ENCODE measurements at places on chromosomes 11 and 22.

DNA sequence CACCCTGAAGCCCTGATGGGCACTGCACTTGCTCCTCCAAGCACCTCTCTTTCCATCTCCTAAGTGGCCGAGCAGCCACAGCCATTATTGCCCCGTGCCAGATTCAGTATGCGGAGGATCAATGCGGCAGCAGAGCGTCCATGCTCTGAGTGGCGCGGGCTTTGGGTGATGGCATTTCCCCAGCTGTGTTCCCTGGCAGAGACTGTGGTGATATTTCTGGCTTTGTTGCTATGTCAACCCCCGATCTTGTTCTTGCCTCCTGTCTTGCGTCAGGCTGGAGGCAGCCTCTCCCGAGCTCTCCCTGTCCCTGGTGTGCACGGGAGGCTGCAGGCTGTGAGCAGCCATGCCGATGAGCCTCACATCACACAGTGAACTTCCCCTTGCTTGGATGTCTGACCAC lies 1018.6 kb downstream of the TBC1D22A start:
- no peak for DNase-seq

- no peak for DNase-seq
These were observed 392.5 kb downstream of the CTTN start for GRCh38 chr11:70790671-70791300.

DNA sequence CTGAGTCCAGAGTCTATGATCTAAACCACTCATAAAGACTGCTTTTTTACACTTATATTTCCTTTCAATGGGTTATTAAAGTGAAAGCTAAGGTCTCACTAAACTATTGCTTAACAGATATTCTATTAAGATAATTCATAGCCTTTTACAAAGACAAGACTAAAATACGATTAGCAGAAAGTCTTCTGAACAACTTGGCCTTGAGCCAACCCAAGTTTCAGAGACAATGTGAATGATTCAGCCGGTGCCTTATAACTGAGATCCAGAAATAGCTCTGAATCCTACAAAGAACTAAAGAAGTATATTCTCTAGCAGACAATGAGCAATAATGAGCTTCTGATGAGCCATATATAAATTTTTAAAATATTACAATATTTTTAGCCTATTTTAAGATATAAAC lies 41.5 kb upstream of the CARD18 start:
- DNase-seq = no peak

- DNase-seq = no peak
These were observed 58.9 kb downstream of the FLRT1 start for GRCh38 chr11:64094463-64095260.

DNA sequence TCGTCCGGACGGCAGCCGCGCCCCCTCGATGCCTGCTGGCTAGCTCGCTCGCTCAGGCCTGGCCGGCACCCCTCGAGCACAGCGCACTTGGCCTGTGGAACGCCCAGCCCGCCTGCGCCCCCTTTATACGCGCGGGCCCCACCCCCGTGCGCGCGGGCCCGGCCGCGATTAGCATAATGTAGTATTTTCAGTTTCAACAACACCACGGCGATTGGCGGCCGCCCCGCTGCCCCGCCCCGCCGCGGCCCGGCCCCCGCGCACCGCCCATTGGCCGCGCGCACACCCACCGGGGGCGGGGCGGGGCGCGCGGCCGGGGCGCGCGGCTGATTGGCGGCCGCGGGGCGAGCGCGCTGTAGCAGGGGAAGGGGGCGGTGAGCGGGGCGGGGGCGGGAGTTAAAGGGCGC lies at the start of gene CDKN1C:
Gene CDKN1C (minus strand): TSS at position 98 of the 404 bp plus-strand sequence. CDS start 319 bp downstream, outside the sequence.
- DNase-seq = peak; percentile 62

DNA sequence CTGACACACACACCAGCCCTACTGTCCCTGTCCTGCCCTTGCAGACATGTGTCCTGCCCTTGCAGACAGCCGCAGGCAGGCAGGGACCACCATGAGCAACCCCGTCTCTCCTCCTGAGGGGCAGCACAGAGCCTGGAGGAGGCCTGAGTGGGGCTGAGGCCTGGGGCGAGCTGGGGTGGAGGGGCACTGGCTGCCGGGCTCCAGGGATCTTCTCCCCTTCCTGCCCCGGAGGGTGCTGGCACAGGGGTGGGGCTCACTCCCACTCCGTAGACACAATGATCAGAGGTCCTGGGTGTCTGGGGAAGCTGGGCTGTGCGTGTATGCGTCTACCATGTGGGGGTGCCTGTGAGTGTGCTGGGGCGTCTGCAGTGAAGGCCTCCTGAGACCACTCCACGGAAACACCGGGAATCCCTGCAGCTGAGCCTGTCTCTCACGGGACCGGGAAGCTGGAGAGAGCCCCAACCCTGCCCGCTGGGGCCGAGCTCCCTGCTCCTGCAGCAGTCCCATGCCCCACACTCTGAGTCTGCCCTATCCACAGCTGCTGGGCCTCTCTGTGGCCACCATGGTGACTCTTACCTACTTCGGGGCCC lies 588 bp downstream of the TSPAN32 start:
- DNase-seq = no peak

- DNase-seq = no peak
These were observed 12.3 kb downstream of the EIF4ENIF1 start for GRCh38 chr22:31477329-31477728.

DNA sequence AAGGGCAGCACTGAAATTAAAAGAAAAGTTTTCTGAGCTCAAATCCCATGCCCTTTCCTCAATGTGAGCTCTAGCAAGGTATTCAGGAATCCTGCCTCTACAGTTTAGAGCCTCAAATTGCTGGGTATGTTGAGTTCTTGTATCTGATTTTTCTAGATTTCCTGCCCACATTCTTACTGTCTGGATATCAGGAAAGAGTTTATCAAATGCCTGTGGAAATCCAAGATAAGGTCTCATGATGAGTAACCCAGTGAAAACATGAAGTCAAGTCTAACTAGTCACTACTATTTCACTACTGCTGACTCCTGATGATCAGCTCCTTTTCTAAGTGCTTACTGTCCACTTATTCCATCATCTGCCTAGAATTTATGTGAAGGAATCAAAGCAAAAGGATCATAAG lies 29.8 kb downstream of the LIMK2 start:
- DNase-seq = no peak

- DNase-seq = peak; percentile 29
These were observed 61.8 kb downstream of the SLC22A12 start for GRCh38 chr11:64652586-64653387.

GRCh38 chr11:83051760-83052671 lies 19.7 kb downstream of the RAB30 start:
- no peak for DNase-seq

DNA sequence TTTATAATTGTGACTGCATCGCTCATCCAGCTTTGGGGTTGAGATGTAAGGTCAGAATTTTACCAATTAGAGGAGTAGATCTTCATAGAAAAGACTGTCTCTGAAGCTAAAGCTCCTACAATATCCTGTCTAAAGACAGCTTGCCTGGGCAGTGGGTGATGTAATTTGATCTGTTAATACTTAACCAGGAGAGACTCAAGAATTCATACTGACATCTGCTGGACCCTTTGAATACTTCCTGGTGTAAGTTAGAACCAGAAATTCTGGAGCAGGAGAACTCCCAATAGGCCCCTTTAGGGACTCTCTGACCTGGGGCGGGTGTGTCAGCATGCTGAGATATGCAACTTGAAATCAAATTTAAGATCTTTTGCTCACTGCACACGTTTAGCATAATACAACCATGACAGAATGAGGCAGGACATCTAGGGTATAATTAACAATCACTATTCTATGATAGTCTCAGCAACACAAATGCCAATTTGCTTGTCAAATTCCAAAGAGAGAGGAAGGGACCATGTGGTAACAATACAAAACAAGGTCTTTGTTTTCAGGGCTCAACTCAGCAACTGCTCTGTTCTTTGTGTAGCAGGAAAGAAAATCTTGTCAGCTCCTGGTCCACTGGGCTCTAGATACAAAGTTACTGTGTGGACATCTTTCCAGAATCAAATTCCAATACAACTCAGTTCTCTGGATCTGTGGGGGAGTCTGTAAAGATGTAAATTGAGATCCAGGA lies 143.9 kb downstream of the INSC start:
- no peak for DNase-seq

DNA sequence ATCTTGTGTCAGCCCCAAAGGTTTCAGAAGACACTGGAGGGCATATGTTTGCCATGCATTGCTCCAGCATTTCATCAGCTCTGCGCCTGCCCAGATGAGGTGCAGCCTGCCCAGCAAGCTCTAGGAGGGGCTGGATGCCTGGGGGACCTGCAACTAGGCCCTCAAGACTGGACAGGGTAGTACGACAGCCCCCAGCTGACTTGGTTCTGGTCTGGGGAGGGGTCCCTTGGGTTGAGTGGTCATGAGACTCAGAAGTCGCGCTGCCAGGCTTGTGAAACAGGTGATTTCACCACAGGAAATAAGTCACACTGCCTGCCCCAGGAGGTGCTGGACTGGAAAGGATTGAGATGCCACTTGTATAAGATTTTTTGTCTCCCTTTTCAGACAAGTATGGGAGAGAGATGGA lies 23.4 kb downstream of the TPBGL start:
- DNase-seq = no peak

DNA sequence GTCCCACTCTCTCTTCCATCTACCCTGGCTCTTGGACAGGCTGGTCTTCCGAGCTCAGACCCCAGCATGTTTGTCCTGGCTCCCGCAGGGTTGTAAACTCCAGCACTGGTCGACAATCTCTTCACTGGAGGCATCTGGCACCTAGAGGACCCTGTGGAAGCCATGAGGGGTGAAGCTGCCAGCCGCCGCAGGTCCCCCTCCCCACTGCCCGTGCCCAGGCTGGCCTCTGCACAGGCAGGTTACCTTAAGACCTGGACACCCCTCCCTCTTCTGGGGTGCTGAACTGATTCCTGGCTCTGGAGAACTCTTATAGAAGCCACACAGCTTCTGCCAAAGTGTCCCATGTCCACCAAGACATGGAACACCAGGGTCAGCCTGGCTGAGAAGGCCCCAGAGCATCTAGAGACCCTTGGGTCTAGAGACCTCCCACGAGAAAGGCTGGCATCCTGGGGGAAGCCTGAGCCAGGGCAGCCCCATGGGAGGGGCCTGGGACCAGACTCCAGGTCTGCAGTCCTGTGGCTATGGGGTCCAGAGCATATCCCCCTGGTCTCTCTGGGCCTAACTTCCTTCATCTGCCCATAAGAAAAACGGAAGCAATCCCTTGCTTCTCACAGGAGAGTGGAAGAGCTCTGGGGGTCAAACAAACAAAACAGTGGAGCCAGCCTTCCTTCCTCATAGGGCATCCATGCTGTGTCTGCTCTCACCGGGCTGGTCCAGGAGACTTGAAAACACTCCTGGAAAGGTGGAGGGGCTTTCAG lies 30.6 kb downstream of the LMO1 start:
- no peak for DNase-seq

DNA sequence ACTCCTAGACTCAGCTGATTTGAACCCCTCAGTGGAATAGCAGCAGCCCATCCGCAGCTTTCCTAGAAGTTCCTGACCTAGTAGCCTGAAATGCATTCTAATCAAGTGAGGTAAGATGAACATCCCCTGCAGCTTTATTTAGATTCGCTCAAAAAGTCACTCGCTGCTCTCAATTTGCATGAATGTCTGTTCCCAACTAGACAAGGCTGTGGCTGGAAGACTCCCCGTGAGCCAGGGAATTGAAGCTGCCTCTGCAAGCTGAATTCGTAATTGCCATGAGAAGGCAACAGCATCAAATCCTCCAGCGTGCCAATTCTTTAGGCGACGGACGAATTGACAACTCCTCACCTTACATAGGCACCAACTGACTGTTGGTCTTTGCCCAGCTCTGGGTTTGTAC lies 17.1 kb upstream of the SCN3B start:
- no peak for DNase-seq

DNA sequence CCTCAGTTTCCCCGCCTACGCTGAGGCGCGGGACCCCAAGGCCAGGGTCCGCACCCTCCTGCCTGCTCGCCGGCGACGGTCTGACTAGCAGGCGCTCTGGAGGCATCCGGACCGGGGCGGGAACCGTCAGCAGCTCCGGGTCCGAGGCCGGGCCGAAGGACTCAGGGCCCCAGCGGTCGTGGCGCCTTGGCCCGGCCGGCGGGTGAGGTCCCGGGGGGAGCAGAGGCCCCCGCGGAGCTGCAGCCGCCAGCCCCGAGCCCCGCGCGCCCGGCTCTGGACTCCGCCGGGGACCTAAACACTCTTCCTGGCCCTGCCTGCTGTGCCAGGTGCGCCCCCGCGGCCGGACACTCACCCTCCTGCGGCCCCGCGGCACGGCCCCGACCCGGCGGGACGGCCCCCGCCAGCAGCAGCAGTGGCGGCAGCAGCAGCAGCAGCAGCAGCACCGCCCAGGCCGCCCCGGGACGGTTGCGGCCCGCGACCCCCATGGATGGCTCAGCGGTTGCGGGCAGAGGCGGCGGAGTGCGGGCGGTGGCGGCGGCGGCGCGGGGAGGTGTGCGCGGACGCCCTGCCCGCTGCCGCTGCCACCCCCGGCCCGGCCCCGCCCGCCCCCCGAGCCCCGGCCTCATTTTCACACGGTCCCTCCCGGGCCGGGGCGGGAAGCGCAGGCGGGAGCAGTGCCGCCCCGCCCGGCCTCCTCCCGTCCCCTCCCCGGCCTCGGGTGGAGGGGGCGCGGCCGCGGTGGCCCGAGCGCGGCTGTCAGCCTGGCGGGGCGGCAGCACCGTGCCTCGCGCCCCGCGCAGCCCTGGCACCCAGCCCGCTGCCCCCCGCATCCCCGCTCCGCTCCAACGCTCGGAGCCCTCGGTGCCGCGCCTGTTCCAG lies at the start of gene SCUBE2:
Gene SCUBE2 (minus strand): TSS at position 556 of the 879 bp plus-strand sequence. CDS start 71 bp downstream, at position 485.
- no peak for DNase-seq

DNA sequence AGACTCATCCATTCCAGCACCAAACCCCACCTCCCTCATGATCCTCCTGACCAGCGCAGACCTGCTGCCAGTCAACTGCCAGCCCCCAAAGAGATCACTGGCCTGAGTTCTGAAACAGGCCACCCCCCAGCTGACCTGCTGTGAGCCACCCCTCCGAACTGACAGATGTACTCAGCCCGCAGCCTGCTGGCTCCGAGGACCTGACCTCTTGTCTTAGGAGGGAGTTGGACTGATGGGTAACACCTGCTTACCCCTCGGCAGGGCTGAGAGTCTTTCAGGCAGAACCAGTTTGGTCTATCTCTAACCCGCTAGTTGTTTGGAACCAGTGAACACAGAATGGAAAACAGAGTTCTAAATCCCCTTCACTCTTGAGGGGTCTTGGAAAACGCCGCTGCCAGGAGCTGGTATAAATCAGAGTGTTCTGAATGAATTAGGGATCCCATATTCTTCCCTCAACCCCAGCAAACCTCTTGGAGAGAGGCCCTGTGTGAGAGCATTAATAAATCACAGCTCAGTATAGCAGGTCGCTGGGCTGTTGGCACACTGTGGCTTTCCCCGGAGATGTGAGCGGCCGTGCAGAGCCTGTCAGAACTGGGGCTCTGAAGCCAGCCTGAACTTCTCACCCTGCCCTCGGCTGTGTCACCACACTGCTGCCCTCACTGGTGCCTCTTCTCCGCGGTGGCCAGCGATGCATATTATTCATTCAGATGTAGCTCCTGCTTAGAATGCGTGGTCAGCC lies 165.1 kb upstream of the NCAM1 start:
- no peak for DNase-seq
